ENCODE measurements at places on chromosomes 11 and 22.

DNA sequence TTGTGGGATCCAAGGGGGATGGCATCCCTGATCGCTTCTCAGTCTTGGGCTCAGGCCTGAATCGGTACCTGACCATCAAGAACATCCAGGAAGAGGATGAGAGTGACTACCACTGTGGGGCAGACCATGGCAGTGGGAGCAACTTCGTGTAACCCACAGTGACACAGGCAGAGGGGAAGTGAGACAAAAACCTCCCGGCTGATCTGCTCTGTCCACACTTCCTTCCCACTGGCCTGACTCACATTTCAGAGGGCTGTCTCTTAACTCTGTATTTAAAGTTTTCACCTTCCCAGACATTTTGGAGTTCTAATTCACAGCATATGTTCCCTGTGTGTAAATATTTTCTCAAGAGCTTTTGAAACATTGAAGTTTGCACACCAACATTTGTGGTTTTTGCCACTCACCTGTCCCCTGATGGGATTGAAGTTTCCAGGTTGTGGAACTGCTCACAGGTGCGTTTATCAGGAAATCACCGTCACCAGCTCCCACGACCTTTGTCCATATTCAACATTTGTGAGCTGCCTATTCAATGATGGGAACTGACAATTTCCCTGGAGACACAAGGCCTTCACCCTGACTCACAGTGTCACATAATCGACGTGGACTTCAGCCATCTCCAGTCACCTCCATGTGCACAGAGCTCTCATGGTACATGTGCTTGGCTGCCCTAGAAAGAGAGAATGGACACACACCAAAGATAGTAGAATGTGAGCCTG, 99.2 kb downstream of the VPREB1 start:
- DNase-seq = no peak

GRCh38 chr11:105144887-105145286, 5.3 kb upstream of the CARD18 start:
- DNase-seq = no peak

GRCh38 chr22:26975865-26976264, 318.5 kb downstream of the MIAT start:
- DNase-seq = no peak

- no peak for DNase-seq
Measured at GRCh38 chr11:112172362-112172994, 2.8 kb upstream of the BCO2 start.

GRCh38 chr11:67344264-67344663, 9.1 kb downstream of the POLD4 start:
- no peak for DNase-seq

DNA sequence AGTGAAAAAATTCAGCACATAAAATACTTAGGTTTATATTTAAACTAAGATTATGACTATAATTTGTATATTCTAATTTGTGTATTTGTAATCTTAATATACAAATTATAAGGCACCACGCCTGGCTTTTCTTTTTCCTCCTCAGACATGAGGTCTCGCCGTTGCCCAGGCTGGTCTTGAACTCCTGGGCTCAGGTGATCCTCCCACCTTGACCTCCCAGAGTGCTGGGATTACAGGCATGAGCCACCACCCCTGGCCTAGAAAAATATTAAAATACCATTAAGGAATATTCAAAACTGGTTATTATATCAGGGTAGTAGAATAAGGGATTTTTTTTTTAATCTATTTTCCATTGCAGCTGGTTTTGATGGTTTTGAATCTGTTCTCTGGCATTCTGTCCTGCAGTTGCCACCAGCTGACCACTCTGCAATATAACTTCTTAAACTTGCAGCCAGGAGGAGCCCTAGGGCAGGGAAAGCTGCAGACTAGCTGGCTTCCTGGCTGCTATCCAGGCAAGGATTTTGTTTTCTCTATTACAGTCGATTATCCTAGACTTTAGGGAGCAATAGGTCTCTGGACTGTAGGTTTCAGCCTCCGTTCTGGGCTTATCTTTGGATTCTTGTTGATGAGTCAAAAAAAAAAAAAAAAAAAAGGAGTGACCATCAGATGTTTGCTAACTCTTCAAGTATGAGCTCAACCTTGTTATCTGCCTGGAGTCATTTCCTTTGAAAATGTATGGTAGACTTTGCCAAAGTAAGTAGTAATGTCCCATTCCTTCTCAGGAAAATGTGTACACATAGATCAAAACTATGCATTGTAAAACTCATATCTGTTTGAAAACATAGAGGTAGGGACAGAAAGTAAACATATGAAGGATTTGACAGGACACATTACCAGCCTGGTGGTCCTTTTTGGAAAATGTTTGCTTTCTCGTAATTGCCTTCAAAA, 13.2 kb downstream of the POLA2 start:
- DNase-seq = peak; percentile 51

- no peak for DNase-seq
Measured at GRCh38 chr11:3786781-3787428, 10.4 kb downstream of the NUP98 start.

- DNase-seq = no peak
Measured at GRCh38 chr22:17853073-17853472, 78.8 kb upstream of the BID start.

GRCh38 chr11:126476977-126477376, 121.5 kb downstream of the ST3GAL4 start:
- no peak for DNase-seq

- no peak for DNase-seq
Measured at GRCh38 chr11:86916330-86916729, 38.9 kb downstream of the FZD4 start.

DNA sequence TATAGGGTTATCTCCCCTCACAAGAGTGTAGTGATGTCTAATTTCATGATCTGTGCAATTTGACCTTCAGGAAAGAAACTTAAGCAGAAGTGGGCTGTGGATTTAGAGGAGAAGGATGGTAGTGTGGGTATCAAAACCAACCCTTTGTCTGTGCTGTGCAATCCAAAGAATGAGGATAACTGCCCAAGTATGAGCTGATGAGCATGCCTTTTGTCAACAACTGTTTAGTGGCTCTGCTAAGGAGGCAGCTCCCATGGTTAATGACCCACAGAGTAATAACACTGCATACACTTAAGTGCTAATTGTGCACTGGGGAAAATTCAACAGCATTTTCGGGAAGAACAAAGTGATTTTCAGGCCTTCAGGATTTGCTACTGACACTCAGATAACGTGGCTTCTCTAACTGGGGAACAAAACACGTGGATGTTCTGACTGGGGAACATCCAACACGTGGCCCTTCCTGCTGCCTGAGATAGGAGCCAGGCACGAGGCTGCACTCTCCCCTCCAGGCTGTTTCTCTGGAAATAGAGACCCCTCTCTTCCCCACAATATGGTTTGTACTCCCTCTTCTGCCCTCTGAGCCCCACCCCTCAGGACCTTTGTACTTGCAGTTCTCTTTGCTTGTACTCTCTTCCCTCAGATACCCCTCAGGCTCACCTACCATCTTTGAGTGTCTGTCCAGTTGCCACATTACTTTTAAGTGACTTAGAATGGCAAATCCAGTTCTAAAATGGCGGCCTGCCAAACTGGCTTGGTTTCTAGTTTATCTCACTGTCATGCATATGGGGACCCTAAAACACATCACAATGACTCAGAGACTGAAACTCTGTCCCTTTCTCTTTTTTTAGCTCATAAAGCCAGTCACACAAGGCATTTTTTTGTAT, 234.9 kb upstream of the POU2AF2 start:
- DNase-seq = no peak

Measured in CD4-positive, alpha-beta T cell treated with Interleukin-1 beta for 1 hour (primary cell).